Cerebellar nuclear complex (tissue), 1 donor: ENCODE measurements at places on chromosomes 5 and 9.

- no peak for DNase-seq
Measured at GRCh38 chr9:38319496-38320173, 72.9 kb upstream of the ALDH1B1 start.

GRCh38 chr5:143968071-143968878, 156.3 kb downstream of the HMHB1 start:
- no peak for DNase-seq

- peak; percentile 32 for DNase-seq
Measured at GRCh38 chr9:114450833-114451706, 54.2 kb downstream of the WHRN start.

GRCh38 chr5:6700685-6701355, 12.4 kb upstream of the TENT4A start:
- no peak for DNase-seq

DNA sequence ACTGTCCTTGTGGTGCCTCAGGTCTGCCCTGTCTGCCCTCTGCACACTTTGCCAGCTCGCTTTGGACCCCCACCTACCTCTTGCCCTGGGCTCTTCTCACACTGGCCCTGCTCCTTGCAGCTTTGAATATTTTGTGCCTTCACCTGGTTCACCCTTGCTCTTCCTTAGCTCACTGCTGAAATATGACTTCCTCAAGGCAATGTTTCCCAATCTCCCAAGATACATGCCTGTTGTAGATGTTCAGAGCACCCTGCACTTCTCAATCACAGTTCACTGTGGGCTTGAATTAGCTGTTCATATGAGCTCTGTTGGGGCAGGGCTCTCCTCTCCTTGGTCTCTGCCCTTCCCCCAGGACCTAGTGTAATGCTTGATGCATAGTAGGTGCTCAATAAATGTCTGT, 8.0 kb downstream of the AFAP1L1 start:
- no peak for DNase-seq

GRCh38 chr9:130530938-130531337, 48.4 kb upstream of the FUBP3 start:
- no peak for DNase-seq

DNA sequence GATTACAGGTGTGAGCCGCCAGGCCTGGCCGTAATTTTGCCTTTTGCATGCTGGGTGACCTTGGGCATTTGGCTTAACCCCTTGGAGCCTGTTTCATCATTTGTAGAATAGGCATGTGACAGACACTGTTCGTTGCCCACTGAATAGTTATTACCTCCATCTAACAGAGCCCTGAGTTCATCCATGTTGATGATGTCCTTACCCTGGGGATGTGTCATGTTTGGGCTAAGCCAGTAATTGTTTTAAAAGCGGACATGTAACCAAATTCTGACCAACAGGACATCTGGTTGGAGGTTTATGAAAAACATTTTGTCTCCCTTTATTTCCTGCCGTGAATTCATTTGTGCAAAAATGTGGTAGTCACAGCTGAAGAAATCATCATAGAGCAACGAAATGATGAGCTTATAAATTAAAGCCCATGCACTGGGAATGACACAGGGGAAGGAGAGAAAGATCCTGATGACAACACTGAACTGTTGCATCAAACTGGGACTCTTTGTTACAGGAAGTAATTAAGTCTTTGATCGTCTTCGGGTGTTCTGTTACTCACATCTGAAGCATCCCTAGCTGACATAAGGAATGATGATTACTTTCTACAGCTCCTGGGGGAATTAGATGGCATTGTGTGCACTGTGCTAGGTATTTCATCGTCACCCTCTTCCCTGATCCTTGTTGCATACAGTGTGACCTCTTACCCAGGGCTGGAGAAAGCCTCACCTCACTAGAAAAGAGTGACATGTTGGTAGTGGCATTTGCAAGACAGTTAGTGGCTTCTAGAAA, 117.8 kb downstream of the FGF18 start:
- no peak for DNase-seq

- DNase-seq: no peak
Measured at GRCh38 chr5:74919041-74919440, 52.9 kb upstream of the FAM169A start.

GRCh38 chr9:134326724-134327601, 708 bp downstream of the RXRA start:
- no peak for DNase-seq

- no peak for DNase-seq
Measured at GRCh38 chr5:69152731-69153130, 14.2 kb upstream of the CCNB1 start.

DNA sequence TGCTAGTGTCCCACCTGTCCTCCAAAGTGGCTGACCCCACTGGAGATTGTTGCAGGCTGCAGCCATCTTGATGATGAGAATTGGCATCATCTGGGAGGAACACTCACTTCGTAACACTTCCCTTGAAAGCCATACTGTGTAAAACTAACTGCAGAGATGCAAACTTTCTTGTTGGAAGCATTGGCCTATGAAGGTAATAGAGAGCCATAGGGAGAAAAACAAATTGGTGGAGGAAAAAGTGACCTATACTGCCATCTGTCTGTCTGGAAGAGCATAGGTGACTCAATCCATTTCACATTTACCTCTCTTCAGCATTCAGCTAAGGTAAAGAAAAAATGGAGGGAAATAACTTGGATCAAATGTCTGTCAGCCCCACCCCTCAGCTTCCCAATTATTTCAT, 473.4 kb downstream of the NTRK2 start:
- peak; percentile 3 for DNase-seq

DNA sequence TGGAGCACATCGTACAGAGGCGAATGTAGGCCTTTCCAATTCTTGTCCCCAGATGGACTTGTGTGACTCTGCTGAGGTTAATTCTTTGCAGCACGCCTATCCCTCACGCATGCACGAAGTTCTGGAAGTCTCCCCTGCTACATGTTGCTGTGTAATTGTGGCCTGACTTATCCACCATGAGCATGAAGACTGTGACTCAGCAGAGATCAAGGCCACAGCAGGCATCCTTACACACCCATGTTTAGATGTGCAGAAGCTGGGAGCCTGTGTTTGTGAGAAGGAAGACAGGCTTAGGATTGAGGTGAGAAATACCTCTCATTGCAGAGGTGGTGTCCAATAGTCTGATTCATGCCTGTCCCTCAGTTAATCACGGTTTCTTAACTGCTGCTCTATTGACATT, 135.6 kb downstream of the ICE1 start:
- DNase-seq: no peak

GRCh38 chr9:13529321-13530104, 250.0 kb upstream of the MPDZ start:
- DNase-seq: no peak

DNA sequence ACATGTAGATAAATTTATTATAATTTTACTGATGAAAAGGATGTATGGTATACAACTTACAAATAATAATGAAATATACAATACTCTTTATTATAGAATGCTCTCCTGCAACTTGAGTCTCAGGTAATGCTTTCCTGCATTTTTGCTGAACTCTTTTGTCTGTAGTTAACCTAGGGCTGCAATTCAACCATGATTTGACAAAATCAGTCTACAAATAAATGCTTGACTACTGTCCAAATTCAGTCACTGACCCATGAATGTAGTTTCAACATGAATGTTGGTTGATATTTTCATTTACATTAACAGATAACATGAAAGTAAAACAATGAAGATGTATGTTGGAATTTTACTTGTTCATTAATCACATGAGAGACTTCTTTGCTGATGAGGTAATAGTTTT, 320.9 kb downstream of the ZSWIM6 start:
- DNase-seq: no peak

DNA sequence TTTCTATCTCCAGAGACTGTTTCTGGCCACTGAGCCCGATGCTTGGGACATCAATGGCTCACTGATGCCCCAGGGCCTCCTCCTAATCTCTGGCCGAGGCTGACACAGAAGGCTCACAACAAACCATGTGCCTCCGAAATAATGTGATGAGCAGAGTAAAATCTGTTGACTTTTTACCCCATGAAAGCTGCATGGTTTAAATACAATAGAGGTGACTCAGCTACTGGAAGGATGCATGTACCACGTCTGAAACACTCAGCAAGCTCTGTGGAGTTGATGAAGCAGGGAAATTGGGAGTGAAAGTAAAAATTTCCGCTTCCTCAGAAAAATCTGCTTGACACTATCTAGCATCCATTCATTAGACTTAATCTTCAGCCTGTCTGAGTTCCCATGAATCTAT, 111.1 kb upstream of the EQTN start:
- DNase-seq: no peak
